Inflammatory macrophage (primary cell): ENCODE measurements at places on chromosomes 4 and X.

DNA sequence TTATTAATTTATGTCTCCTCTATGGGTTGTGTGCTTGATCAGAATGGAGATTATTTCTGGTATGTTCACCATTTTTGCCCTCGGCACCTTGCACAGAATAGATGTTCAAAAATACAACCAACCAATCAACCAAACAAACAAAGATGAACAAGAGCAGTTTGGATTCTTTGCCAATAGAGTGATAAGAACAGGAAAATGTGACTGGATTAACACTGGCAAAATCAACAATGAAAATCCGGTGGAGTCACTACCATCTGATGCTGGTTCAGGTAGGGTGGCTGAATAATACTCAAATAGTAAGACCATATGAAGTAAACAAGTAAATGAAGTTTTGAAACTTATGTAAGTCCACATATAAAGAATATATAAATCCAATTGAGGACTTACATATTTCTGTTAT lies 685.0 kb upstream of the EPHA5 start:
- no peak for DNase-seq

- no peak for DNase-seq
These were observed 697.4 kb downstream of the TRAM1L1 start for GRCh38 chr4:116387937-116388474.

DNA sequence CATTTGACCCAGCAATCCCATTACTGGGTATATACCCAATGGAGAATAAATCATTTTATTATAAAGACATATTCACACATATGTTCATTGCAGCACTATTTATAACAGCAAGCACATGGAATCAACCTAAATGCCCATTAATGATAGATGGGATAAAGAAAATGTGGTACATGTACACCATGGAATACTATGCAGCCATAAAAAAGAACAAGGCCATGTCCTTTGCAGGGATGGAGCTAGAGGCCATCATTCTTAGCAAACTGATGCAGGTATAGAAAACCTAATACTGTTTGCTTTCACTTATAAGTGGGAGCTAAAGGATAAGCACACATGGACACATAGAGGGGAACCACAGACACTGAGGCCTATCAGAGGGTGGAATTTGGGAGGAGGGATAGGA lies 22.6 kb downstream of the RASSF6 start:
- DNase-seq = no peak

GRCh38 chr4:15964159-15964558 lies 1.2 kb upstream of the FGFBP2 start:
- no peak for DNase-seq

- DNase-seq = peak; percentile 72
These were observed 16.4 kb upstream of the RUFY3 start for GRCh38 chr4:70705183-70706043.

DNA sequence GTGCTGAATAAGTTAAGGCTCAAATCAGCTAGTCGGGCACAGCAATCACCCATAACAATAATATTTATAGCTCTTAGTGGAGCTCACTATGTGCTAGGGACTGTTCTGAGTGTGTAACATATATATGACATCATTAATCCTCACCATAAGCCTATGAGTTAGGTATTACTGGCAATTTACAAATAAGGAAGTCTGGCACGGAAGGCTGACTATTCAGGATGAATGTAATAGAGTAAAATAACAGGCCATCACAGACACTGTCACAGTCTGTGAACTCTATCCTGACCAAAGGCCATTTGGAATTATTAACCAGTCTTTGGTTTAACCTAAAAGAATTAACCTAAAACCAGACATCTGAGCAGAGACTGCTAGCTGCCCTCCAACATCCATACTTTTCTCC lies 119.3 kb downstream of the C4orf51 start:
- peak; percentile 20 for DNase-seq

- DNase-seq = no peak
These were observed 101.9 kb downstream of the FBXW7 start for GRCh38 chr4:152434011-152434410.

DNA sequence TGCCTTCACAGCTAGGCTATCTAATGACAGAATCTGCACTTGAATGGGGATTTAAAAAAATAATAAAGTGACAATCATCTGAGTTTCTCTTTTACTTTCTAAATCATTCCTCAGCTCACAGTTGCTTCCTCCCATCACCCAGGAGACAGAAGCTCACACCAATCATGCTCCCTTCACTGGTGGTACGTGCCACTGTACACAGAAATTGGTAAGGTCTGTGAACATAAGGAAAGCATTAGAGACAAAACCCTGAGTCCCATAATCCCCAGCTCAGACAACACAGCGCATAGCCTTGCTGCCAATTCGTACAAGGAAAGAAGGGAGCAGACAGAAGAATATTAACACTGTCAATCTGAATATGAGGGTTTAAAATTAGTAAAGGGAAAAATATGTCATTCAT lies 133.1 kb downstream of the IDS start:
- DNase-seq = no peak

GRCh38 chr4:26094911-26095310 lies 180.9 kb downstream of the SMIM20 start:
- no peak for DNase-seq

DNA sequence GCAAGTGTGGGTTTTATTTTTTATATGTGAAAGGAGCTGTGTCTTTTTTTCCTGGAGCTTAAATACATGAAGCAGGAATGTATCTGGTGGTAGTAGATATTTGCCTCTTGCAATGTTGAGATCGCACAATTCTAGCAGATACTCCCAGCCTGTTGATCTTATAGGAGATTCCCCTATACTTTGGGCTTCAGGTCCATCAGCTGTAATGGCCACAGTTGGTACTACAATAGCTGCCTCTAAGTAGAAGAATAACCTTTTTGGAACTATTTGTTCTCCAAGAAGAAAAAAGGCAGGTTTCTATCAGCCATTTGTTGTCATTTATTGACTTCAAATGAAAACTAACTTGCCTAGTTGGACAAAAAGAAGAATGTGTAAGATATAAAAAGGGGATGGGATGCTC lies 37.7 kb downstream of the LIMCH1 start:
- DNase-seq = no peak

- no peak for DNase-seq
These were observed 96.4 kb downstream of the LNX1 start for GRCh38 chr4:53494851-53495250.

GRCh38 chr4:177229331-177229730 lies 80.3 kb upstream of the NEIL3 start:
- no peak for DNase-seq

DNA sequence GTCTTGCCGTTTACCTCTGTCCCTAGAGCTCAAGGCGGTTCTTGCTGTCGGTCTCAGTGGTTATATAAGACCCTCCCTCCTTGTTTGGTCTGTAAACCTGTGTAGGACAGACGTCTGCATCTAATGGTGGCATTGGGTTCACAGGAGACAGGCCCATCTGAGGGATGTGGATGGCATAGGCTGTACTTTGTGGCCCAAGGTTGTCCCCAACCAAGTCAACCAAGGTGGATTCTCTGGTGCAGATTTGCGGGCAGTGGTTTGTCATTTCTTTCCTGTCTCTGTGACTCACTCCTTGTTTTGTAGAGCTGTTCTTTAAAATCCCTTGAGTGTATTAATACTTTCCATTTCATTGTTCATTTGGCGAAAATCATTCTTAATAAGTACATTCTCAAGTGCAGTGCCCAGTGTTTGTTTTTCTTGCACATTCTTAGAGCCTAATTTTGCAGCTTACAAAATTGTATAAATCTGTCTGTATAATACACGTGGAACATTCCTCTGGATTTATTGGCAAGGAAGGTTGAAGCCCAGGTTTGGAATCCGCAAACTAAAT lies 68.0 kb upstream of the TLR2 start:
- no peak for DNase-seq

DNA sequence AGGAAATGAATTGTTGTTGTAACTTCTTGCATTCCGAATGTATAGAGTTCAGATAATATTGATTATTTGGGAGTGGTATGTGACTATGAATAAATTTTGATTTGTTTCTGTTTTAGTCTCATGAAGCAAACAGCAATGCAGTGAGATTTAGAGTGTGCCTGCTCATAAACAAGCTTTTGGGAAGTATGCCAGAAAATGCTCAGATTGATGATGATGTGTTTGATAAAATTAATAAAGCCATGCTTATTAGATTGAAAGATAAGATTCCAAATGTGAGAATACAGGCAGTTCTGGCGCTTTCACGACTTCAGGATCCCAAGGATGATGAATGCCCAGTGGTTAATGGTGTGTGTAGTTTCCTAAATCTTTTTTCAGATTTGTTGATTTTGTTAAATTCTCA lies 2.0 kb downstream of the NCAPG start:
- DNase-seq = no peak

- DNase-seq = no peak
These were observed 300.2 kb upstream of the CLNK start for GRCh38 chr4:10984815-10985214.

GRCh38 chrX:20665481-20665880 lies 398.8 kb upstream of the RPS6KA3 start:
- no peak for DNase-seq

DNA sequence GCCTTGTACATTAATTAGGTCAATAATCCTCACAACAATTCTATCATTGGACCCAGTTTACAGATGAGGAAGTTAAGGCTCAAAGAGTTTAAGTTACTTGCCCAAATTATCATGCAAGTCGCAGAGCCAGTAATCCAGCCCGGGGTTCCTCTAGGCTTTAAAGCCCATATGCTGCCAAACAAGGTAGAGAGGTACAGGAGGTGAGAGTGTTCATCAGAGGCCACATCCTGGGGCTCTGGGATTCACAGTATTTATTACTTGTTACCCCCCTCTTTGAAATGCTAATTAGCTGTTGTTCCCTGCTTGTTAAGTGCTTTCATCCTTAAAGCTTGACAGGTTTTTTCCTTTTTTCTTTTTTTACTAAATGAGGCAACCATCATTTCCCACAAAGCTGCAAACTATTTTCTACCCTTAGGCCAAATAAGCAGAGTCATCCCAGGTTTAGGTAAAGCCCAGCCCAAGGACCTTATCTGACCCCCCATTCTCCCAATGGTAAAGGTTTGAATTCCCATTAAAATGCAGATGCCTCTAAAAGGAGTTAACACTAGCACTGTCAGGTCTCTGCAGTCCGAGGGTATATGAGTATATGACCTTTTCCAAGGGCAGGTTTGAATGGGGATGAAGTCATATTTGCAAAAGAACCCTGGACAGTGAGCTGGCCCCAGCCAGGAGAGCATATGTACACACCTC lies 150.3 kb downstream of the SOX3 start:
- DNase-seq = no peak

DNA sequence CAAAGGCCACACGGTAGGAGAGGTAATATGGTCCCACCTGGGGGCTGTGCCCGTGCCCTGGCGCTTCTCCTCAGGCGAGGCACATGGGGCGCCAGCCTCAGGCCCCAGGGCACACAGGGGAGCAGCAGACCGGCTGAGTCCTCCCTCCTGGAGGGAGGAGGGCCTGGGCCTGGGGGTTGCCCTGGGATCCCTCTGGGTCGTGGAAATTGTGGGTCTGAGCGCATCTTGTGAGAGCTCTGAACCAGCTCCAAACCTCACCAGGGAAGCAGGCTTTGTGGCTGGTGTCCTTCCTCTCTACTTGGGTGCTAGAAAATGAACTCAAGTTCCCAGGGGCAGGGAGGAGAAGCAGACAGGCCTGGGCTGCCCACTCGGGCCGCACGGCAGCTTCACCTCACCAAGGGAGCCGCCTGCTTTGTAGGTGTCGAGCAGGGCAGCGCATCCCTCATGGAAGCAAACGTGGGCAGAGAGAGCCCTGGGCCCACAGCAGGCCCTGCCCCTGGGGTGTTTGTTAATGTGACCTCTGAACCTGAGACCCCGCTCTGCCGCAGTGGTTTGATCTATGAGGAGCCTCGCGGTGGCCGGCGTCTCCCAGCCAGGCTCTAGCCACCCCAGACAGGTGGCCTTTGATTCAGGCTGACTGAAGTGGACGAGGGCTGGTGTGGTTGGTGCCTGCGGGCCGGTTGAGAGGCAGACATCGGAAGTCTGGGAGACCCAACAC lies 10.8 kb downstream of the HTRA3 start:
- DNase-seq = no peak

DNA sequence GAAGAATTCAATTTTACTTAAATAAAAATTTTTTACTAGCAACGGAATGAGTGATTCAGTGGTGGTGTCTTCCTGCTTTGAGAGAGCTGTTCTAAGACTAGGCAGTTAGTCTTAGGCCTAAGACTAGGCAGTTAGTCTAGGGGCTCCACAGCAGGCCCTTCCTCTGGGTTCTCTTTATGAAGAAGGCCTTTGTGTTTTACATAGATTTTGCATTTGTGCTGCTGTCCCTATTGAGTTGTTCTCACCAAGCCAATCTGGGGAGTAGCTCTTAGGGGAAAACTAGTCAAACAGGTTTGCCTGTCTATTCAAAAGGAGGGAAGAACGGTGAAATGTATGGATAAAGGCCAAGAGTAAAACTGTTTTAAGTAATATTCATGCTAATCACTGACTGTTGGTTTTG lies 7.6 kb downstream of the UGT8 start:
- no peak for DNase-seq

GRCh38 chr4:26233350-26233749 lies 87.5 kb upstream of the RBPJ start:
- DNase-seq = no peak

- DNase-seq = peak; percentile 8
These were observed at the start of gene SLIT2 for GRCh38 chr4:20251796-20252655. SLIT2 (plus strand) TSS chr4:20251905; CDS start chr4:20253816, 1,911 bp downstream.

- no peak for DNase-seq
These were observed 94.6 kb downstream of the PAPSS1 start for GRCh38 chr4:107625391-107625902.

DNA sequence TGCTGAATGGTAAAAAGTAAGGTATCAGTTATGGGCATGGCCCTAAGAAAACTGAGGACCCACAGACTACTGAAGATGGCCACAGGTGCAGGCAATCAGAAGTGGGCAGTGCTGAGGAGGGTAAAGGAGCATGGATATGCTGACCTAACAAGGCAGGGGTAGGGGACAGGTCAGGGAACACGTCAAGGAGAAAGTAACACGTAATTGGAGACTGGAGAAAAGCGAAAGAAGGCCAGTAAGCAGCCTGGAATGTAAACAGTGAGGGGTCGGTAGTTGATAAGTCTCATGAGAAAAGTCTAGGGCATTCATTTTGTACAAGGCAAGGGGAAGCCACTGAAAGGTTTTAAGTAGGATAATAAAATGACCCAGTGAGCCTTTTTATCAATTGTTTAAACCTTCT lies 153.3 kb downstream of the PRDM5 start:
- DNase-seq = no peak

- DNase-seq = no peak
These were observed 258.6 kb downstream of the FAT4 start for GRCh38 chr4:125573368-125573767.

DNA sequence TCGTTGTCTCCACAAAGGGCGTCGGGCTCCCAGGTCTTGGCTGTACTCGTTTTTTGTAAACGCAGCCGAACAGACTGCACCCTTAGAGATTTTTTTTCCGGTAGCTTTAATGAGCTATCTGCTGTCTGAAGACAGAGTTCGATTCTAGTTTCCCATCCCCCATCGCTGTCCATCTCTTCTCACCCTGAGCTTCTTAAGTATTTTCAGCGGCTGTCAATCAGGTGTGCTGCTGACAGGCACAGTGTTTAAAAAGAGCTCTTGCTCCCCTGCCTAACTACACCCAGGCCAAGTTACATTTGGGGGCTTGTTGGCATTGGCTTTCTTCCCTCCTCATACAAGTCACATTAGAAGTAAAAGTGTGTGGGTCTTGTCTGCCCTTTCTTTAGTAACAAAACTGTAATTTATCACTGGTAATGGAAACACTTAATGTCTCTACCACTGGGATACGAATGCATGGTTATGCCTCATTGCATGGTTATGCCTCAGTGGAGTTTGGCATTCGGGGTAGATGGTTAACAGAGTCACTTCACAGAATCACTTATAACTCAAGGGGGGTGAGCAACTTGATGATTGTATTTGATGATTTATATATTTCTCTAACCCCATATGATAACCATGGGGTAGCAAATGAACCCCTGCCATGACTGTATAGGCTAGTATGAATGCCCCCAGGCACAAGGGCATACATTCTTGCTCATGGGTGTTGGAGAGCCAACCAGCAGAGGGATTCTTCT lies 1.4 kb upstream of the ARHGAP6 start:
- no peak for DNase-seq
